ENCODE measurements at places on chromosomes 4 and X.
A peak's percentile ranks its signal among the peaks of the same experiment; 100 is the strongest.

DNA sequence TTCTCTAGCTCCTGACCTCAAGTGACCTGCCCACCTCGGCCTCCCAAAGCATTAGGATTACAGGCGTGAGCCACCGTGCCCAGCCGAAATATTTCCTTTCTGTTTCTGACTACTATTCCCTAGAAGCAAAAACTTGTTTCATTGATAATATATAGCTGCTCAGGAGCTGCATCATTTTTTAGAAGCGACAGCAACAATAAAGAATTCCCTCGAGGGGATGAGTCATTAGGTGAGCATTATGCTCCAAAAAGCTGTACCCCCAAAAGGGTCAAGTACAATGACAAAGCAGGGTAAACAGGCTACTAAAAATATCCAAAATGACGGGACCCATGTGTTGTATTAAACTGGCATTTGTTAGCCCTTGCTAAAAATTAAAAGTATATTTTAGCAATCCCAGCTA lies 67.0 kb downstream of the RBM47 start:
- no peak for DNase-seq

DNA sequence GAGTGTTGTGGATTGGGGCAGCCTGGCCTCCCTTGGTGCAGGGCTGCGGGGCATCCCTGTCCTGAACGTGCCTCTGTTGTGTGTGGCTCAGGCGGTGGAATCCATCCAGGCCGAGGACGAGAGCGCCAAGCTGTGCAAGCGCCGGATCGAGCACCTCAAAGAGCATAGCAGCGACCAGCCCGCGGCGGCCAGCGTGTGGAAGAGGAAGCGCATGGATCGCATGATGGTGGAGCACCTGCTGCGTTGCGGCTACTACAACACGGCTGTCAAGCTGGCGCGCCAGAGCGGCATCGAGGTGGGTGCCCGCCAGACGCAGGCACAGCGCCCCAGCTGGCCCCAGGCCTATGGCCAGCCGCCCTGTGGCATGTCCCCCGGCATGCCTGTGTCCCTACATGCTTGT lies 25.6 kb downstream of the MAEA start:
- DNase-seq, result no peak

DNA sequence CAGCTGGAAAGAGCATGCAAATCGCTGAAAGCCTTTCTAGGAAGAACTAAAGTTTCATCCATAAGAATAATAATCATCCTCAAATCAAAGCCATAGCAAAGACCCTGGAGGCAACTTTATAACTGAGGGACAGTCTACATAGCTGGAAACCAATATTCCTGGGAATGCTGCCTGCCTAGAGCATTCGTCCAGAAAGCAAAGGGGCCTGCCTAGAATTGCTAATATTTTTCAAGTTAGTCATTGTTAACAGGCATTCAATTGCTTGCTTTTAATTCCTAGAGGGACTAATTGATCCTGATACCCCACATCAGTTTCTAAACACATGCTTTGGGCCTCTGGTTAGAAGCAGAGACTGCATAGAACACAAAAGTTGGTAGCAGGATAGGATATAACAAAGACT lies 4.2 kb upstream of the PPARGC1A start:
- DNase-seq, result no peak

- no peak for DNase-seq
Observed at GRCh38 chrX:29762006-29762405, 453.4 kb upstream of the MAGEB2 start.

- DNase-seq, result no peak
Observed at GRCh38 chrX:110015032-110015431, 12.1 kb downstream of the TMEM164 start.

- no peak for DNase-seq
Observed at GRCh38 chrX:46279925-46280313, 265.3 kb downstream of the ZNF674 start.

DNA sequence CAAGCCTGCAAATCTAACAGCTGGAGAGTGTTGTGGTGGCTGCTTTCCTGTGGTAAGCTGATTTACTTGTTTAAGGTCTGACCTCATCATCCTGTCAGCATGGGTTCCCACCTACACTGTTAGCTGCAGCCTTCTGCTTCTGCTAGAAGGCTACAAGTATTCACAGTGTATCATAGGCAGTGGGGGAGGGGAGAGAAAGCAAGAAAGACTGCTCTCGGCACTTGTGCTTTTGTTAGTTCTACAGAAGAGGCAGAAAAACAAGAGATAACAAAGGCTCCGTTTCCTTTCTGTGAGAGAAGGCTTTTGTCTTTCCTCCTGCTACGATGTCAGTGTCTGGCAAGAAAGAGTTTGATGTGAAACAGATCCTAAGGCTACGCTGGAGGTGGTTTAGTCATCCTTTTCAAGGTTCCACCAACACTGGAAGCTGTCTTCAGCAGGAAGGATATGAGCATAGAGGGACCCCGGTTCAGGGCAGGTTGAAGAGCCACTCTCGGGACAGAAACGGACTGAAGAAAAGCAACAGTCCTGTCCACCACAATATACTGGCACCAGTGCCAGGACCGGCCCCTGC lies at the start of gene KLHL4:
KLHL4 (plus strand) TSS at position 232 of the 571 bp plus-strand sequence; CDS start at position 324, 92 bp downstream.
- DNase-seq, result no peak

GRCh38 chr4:121156822-121157769 lies 7.0 kb downstream of the TNIP3 start:
- no peak for DNase-seq

- DNase-seq, result no peak
Observed at GRCh38 chr4:141432000-141432712, 204.2 kb upstream of the IL15 start.

GRCh38 chrX:64570204-64570603 lies 175.0 kb upstream of the MTMR8 start:
- DNase-seq, result no peak

- DNase-seq, result no peak
Observed at GRCh38 chr4:40340030-40340429, 4.9 kb downstream of the CHRNA9 start.

DNA sequence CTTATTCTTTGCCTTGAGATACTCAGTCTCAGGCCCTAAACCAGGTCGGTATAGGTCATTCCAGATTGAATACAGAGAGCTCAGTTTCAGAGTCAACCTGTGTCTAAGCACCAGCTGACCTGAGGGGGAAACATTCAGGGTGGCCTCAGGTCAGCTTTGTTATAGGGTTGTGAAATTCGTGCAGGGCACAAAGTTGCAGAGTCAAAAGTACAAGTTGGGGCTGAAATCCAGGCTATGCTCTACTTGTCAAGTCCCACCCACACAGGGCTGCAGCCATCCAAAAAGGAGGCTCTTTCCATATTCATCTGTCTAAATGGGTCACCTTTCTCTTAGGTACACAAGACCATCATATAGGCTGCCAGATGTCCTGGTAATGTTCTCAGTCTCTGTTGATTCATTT lies 89.7 kb downstream of the ITIH6 start:
- no peak for DNase-seq

DNA sequence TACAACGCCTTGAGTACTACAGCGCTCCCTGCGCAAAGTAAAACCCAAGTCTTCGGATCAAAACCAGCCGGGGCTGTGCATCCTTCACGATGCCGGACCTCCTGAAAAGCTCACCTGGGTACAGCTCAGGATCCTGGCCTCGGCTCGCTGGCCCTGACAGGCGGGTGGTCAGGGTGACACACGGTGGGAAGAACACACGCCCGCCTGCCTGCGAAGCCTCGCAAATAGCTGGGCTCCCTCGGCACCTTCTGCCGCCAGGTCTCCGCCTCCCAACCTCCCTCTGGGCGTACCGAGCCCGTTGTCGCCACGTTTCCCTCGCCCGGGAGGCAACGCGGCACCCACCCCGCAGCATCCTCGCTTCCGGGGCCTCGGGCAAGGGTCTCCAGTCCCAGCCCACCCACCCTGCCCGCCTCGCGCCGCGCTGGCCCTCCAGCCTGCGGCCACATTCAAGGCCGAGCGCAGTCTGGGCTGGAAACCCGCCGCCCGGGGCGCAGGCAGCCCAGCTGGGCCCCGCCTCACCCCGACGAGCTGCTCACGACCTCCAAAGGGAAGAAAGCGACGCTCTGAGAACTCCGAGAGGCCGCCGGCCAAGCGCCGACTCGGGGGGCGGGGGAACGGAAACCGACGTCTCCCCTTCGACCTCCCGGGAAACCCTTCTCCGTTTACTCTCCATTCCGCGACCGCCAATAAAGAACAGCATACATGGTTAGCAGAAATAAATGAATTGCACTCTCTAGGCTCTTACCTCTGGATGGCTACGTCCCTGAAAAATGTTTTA lies 511 bp downstream of the PPM1K start:
- peak; percentile 67 for DNase-seq

DNA sequence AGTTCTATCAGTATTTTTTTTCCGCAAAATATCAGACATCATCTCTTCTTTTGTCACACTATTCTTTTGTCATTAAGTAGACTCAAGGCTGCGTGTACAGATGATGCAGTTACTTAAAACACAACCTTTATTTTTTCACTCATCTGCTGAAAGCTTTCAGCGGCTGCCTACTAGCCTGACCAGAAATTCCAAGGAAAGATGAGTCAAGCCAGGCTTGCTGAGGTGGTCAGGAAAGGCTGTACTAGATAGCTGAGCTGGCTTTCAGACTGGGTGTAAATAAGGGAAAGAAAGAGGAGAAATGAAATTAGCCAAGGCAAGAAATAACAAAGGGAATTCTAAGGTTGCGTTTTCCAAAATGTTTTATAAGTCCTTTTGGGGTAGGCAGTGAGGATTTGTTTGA lies 17.9 kb downstream of the STK26 start:
- DNase-seq, result no peak

DNA sequence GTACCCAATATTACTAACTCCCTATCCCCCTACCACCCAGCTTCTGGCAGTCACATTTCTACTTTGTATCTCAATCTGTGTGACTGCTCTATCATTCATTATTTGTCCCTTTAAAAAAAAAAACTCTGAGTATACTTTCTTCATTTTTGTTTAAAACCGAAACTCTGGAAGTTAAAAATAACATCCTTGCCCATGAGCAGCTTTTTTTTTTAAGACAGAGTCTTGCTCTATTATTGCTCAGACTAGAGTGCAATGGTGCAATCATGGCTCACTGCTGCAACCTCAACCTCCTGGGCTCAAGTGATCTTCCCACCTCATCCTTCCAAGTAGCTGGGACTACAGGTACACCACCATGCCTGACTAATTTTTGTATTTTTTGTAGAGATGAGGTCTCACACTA lies 15.8 kb downstream of the UBE2K start:
- no peak for DNase-seq

DNA sequence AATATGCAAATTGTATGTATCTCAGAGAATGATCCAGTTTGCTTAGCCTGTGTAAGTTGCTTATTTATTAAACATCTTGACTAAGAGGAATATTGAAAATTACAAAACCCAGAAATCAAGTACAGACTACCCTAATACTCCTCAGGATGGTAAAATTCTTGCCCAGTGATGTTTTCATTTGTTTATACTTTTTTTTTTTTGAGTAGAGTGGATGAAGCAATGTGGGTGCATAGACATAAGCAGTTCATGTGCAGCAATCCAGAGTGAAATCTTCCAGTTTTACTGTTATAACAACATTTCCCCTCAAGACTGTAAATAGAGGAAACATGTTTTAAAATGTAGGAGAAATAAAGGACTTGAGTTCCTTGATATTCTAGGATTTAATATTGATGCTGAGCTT lies 4.7 kb downstream of the GLRB start:
- no peak for DNase-seq

DNA sequence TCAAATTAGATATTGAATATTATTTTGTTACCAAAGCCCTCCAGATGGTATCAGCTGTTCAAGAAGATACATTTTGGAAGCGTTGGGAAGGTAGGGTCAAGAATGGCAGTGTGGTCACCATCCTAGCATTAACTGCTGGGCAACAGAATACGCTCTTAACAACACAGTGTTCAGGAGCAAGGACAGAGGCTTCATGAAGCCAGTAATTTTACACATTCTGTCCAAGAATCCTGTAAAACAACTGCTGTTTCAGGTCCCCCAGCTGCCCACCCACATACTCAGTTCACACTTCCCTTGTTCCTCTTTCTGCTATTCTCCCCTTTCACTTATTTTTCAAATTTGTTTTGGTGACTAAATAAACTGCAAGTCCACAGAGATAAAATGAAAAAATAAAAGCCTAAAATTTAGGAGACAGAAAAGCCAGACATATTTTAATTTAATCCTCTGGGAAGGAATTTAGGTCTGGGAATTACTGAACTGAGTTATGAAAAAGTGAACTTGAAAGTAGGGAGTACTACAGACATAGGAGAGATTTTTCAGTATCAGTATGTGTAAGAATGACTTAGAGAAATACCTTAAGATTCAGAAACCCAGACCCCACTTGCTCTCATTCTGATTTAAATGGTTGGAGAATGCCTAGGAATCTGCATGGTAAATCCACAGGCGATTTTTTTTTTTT lies 406.7 kb downstream of the MAPK10 start:
- no peak for DNase-seq

DNA sequence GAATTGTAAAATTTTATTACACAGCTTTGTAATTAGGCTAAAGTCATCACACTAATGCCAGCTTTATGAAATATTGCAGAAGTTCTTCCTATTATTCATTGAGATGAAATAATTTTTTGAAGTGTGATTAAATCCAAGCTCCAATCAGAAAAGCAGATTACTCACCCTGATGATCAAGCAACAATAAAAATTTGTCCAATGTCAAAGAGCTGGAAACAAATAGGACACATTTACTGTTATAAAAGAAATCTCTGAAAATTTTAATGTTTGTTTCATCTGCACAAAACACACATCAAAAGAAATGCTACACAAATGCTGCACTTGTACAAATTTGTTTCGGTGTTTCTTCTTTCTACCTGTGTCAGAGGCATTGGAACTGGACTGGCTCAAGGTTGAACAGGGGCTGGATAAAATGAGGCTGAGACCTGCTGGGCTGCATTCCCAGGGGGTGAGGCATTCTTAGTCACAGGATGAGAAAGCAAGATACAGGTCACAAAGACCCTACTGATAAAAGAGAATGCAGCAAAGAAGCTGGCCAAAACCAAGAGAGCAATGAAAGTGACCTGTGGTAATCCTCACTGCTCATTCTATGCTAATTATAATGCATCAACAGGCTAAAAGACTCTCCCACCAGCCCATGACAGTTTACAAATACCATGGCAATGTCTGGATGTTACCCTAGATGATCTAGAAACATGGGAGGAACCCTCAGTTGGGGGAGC lies 78.3 kb downstream of the GASK1B start:
- no peak for DNase-seq

DNA sequence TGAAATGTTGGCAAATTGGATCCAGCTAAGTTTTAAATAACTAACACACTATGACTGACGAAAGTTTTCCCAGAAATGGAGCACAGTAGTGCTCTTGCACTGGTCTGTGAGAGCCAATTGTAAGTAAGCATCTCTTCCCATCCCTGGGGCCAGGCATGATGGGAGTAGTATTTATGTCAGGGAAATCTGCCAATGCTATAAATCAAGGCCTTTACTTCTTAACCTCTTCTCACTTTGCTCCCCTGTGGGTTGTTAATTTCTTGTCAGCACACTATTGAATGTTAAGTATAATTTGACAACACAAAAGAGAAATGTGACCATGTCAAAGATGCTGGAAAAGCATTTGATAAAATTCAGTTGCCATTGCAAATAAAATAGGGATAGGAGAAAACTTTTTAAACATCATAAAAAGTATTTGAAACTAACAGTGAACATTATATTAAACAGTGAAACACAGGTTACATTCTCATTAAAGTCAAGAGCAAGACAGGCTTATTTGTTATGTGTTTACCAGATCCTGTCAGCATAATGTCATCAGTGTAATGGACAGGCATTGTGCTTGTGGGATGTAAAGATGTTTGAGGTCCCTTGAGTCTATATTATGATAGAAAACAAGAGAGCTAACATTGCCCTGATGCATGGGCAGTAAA lies 5.0 kb downstream of the F8A1 start:
- DNase-seq, result no peak

All from NCI-H526 (cell line).